ENCODE measurements at places on chromosomes 5 and 9. TPM values are rescaled to one million over a fixed set of nuclear protein-coding genes. Genes with fewer than 3 reads are reported as not detected.

DNA sequence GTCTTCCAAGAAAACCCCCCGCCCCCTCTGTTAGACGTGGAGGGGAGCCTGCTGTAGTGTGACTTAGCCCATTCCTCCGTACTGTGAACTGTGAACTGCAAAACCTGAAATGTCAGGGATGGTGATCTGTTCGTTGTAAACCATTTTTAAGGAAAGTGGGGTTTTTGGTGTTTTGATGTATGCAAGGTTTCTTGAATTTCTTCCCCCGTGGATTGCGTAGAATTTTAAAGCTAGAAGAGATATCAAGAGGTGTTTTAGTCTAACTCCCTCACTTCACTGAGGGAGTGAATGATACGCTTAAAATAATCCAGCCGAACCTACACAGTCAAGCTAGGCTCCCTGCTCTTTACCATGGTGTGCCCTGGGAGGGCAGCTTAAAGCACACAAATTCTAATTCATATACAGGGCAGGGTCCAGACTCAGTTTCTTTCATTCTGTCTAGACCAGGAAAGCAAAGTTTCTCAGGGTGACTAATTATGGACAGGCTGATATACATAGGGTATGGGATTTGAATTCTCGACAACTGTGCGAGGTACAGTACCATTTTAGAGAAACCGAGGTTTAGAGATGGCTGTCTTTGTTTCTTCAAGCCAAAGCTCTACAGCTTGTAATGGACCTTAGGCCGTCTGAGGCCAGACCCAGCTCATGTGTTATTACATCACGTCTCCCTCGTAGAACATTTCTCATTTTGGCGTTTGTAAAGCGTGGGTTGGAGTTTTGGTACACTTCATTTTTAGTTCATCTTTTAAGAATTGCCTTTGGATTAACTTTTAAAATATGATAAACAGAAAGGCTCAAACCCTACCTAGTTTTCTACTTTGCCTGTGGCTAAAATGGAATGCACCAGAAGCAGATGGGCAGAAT is 2.7 kb downstream of the PTGER4 start:
- DNase-seq, result no peak

DNA sequence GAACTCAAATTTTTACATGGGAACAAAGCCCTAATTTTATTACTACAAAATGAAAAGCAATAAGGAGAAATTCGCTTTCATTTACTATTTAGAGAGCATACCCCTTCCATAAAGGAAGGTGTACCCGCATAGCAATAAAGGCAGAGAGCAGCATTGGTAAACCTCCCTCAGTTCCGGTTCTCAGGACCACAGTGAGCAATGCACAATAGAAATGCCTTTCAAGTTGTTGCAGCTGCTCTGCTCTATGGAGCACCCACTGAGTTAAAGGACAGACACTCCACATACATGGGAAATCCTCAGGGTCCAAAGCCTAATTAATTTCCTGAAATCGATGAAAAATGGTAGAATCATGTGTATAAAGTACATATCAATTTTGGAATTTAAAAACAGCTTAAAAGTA is 89.9 kb upstream of the MPDZ start:
- no peak for DNase-seq

FREM1 gene
- 8.2 TPM for total RNA-seq

GPR150 gene
- total RNA-seq, result not detected

DNA sequence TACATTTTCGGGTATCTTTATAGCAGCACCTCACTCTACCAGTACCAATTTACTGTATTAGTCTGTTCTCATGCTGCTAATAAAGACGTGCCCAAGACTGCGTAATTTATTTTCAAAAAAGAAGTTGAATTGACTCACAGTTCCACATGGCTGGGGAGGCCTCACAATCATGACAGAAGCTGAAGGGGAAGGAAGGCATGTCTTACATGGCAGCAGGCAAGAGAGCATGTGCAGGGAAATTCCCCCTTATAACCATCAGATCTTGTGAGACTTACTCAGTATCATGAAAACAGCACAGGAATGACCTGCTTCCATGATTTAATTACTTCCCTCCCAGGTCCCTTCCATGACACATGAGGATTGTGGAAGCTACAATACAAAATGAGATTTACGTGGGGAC is 602.6 kb upstream of the DAB2 start:
- DNase-seq, result no peak

Measured in mucosa of gallbladder (tissue), 1 donor.